DMS53 (cell line): ENCODE measurements at places on chromosomes 11 and 22.

DNA sequence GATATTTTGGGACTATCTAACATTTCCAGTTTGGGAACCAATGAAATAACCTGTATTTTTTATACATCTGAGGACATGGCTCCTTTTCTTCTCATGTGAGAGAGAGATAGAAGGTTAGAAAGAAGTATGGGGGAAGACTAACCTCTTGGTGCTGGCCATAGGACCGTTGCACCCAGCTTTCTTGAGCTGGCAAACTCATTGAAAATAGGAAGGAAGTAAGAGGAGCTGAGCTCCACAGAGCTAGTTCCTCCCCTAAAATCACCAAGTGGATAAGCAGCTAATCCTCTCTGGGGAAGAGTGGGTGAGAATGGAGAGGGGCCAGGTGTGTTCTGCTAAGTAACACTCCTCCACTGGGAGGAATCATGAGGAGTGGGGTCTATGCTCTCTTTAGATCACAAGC, 387.4 kb upstream of the CADM1 start:
- DNase-seq: no peak

GRCh38 chr11:118410055-118410745, 8.8 kb downstream of the ATP5MG start:
- DNase-seq: peak; percentile 16

DNA sequence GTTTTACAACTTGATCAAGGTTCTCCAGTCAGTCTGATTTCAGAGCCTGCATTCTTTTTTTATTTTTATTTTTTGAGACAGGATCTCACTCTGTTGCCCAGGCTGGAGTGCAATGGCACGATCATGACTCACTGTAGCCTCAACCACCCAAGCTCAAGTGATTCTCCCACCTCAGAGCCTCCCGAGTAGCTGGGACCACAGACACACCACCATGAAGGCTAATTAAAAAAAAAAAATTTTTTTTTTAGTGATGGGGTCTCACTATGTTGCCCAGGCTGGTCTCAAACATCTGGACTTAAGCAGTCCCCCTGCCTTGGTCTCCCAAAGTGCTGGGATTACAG, 117.2 kb upstream of the NAV2 start:
- DNase-seq: no peak

DNA sequence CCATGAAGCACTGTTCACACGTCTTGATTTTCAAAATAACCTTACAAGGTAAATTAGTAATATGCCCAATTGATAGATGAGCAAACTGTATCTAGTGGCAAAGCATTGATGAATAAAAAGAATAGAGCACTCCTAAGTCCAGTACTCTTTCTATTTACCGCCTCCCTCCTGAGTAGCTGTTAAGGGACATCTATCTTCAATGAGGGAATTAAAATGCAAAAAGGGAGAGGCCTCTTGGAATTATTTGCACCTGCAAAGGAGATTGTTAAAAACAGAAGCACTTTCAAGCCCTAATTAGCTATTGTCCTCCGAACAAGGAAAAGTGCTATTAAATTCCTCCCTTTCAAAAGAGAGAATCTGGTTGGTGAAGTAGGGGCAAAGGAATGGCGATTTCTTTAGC, 6.8 kb upstream of the GALNT18 start:
- no peak for DNase-seq

DNA sequence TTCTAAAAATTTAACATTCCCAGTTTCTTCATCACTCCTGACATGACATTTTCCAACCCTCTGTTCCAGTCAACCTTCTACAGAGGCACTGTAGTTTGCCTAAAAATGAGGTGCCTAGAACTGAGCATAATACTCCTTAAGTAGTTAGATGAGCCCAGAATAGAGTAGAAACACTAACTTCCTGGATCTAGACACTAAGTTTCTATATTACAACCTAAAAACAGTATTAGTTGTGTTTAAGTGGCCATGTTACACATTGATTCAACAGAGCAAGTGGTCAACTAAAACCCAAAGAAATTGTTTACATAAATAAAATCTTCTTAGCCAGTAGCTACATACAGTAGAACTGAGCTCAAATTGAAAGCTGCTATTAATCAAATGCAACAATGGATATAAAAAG, 1.3 kb downstream of the HPS5 start:
- no peak for DNase-seq

GRCh38 chr11:16012125-16012751, 344.1 kb downstream of the SOX6 start:
- no peak for DNase-seq

DNA sequence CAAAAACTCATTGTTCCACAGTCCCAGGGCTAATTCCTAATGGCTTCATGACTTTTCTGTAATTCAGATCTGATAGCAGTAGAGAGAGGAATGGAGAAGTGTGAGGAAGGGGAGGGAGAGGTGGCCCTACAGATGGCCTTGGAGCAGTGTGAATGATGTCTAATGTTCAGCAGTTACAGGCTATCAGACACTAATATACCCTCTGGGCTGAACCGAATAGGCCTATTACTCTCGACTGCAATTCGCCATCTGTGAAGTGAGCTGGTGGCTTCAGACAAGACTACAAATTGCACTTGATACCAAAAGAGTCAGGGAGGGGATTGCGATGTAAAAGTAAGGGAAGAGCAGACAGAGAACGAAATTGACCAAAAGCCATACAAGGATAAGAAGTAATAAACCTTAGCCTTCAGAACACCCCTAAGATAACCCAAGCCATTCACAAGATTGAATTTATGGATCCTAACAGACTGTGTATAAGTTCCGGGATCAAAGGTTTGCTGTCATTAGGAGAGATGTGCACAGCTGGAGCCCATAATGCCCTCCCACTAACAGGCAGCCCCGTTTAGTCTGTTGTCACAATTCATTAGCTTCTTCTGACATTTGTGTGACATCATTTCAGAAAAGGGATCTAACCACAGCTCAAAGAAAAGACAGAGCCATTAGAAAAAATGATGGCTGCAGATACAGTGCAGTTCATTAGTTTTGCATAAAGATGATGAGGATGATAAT, 642.4 kb upstream of the API5 start:
- DNase-seq: no peak

- no peak for DNase-seq
Observed at GRCh38 chr11:48108231-48109045, 108.2 kb upstream of the OR4B1 start.

DNA sequence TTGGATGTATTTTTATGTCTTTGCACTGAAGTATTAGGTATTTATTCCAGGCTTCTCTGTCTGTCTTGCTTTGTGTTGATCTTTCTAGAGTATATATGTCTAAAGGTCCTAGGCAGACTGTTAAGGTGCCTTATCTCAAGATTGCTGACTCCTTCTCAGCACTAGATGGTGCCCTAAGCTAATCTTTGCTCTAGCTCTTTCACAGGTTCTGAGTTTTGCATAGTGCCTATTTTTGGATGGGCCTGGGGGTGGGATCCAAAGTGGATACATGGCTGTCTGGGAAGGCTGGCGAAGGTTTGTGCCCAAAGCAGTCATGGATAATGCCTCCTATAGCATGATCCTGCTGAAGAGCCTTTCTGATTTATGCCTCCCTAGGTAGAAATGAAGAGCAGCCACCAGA, 154.9 kb downstream of the TRPC6 start:
- DNase-seq: peak; percentile 61

- peak; percentile 49 for DNase-seq
Observed at GRCh38 chr22:28051787-28052356, 132.8 kb upstream of the PITPNB start.

DNA sequence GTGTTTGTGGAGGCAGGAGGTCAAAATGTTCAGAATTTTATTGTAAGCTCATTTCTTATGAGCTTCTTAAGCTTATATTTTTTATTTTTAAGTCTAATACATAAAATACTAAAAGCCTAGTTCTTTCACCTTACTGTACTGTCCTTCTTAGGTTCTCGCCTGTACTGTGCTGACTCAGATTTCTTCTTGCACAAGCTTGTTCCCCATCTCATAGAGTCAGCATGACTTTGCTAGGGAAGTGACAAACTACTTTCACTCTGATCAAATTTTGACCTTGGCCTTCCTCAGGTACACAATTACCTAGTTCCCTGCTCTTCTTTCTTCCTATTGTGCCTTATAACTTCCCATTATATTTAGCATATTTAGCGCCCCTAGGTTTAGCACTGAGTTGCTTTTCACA, 81.5 kb downstream of the STK33 start:
- DNase-seq: no peak

- no peak for DNase-seq
Observed at GRCh38 chr22:17235149-17235655, 16.0 kb upstream of the ADA2 start.

DNA sequence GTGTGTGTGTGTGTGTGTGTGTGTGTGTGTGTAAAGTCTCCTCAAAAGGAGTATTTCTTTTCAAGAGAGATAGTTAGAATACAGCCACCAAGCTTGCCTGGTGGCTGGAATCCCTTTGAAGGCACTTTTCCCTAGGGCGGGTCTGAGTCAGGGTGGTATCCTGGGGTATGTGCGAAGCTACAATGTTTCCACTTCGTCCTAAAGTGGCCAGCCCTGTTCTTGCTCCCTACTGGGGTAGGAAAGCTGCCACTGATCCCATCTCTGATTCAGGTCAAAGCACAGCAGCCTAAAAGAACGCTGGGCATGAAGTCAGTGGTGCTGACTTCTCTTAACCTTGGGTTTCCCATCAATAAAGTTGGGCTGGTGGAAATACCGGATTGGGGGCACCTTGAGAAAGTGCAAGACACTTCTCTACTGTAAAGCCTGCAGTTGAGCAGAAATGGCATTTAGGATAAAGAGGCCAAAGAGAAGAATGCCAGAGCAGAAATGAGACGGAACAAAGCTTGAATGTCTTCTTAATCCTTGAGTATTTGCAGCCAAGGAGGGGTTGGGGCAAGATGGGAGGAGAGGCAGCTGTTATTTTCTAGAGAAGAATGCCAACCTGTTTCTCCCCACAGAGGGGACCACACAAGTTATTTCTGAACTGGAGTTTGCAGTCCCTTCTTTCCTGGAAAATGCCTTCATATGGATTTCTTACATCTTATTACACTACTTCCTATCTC, 35.3 kb downstream of the ZNRF3 start:
- no peak for DNase-seq

GRCh38 chr11:2742611-2743426, 43.0 kb upstream of the KCNQ1OT1 start:
- no peak for DNase-seq

- DNase-seq: no peak
Observed at GRCh38 chr11:92536883-92537282, 312.3 kb downstream of the FAT3 start.

GRCh38 chr11:38718049-38718448, 2120.0 kb upstream of the RAG2 start:
- peak; percentile 84 for DNase-seq

DNA sequence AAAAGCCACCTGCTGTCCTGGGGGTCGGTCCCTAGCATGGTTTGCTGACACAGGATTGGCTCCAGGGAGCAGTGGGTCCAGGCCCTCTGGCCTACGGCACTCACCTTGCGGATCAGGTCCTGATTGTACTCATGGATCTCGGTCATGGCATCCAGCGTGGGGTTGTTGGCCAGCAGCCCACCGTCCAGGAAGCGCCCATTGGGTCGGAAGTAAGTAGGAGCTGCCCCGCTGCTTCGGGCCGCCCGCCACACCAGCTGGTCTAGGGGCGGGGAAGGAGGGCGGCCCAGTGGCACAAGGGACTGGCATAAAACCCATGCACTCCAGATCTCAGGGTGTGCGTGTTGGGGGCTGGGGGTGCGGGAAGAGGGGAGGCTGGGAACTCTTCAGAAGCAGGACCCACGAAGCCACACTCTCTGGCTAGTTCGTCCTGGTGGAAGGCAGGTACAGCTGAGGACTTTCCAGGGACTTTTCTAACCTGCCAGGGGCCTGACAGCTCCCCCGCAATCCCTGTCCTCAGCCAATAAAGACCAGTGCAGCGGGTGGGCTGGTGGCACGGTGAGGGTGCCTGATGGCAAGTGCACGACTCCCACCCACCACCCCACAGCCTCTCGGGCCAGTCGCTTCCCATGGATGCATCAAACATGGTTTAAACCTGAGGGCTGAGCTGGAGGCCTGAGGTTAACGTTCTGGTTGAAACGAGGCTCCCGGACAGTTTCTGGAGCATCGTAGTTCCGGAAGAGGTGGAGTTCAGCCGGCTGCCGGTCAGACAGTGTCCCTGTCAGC, 5.1 kb upstream of the BAIAP2L2 start:
- DNase-seq: no peak
